Activated T-cell treated with anti-CD3 and anti-CD28 coated beads, Interleukin-2, amount 50 U/mL, for 72 hours (primary cell): ENCODE measurements at places on chromosomes 6 and 20.
A peak's percentile ranks its signal among the peaks of the same experiment; 100 is the strongest.

- no peak for DNase-seq
Measured at GRCh38 chr6:22394691-22395090, 97.9 kb upstream of the PRL start.

DNA sequence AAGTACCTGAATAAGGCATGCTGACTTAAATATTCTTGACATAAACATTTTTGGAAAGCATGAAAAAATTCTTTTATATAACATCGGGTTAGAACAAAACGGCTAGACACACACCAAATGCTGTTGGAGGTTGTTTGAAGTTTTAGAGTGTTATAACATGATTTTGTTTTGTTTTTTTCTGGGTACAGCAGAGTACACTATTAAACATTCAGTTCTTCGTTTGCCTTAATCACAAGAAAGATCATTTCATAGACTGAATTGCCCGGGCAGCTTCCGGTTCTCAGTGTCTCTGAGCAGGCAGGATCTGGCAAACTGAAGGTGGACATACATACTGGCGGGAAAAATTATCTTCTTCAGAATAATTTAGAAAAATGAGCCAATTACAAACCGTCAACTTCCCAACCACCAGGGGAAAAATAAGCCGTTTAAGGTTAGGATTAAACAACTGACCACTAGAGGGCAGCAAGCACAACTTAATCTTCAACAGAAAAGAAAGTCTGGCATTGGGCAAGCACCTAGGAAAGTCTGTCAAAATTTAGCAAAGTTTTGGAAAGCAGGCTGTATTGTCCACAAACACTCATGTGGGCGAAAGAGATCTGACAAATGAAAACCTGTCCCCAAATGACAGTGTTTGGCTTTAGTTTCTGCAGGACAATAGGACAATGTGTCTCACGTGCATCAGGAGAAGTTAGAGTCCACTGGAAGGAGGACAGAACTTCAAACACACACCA is 15.0 kb downstream of the ZNF217 start:
- peak; percentile 72 for DNase-seq

DNA sequence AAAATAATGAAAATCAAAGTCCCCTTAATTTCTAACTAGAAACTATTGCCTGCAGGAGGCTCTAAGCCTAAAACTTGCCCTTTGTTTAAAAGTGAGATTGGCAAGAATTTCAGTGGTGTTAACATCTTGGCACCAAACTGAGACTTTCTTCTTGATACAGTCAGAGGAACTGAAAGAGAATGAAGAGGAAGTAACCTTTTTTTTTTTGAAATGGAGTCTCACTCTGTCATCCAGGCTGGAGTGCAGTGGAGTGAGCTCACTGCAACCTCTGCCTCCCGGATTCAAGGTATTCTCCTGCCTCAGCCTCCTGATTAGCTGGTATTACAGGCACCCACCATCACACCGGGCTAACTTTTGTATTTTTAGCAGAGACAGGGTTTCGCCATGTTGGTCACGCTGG is 3.6 kb downstream of the DOP1A start:
- DNase-seq, result no peak

DNA sequence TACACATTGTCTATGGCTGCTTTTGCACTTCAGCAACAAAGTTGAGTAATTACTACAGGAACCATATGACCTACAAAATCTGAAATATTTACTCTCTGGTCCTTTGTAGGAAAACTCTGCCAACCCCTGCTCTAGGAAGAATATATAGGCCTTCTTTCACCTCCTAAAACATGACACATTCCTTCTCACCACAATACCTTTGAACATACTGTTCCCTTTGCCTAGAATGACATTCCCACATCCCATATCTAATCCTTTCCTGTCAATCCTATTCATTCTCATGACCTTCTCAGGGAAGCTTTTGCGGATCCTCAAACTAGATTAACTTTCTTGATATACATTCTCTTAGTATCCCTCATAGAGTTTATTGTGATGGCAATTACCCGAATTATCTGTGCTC is 18.0 kb upstream of the NCOA6 start:
- DNase-seq, result no peak

DNA sequence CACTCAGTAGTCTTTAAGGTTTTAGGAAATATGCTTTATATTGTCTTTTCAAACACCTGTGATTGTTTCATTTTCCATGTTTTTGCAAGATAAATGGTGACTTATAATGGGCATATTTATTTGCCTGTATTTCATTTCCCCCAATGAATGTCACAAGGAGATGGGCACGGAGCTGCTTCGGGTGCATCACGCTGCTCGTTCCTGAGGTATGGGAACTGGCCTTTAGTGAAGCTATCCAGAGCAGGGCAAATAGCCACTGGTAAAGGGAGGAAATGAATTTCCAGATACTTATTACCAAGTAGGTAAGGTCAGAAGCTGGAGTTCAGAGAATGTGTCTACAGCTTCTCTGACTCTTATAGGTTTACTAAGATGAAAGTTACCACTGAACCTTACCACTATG is 3.7 kb downstream of the POU3F2 start:
- no peak for DNase-seq

DNA sequence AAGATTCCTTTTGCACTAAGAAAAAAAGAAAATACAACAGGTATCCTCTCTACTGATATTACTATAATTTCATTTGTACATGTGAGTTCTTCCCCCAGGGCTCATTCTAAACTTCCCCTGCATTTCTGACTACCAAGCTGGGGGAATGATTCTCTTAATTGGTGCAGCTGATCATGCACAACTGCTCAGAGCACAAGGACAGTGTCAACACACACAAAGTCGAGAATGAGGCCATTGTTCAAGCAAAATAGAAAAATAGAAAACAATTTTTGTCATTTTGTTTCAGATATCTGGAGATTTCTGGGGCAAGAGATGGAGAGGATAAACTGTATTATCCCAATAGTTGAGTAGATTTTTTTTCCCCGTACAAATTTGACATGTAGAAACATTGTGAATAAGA is 236.3 kb downstream of the HAO1 start:
- DNase-seq, result no peak

DNA sequence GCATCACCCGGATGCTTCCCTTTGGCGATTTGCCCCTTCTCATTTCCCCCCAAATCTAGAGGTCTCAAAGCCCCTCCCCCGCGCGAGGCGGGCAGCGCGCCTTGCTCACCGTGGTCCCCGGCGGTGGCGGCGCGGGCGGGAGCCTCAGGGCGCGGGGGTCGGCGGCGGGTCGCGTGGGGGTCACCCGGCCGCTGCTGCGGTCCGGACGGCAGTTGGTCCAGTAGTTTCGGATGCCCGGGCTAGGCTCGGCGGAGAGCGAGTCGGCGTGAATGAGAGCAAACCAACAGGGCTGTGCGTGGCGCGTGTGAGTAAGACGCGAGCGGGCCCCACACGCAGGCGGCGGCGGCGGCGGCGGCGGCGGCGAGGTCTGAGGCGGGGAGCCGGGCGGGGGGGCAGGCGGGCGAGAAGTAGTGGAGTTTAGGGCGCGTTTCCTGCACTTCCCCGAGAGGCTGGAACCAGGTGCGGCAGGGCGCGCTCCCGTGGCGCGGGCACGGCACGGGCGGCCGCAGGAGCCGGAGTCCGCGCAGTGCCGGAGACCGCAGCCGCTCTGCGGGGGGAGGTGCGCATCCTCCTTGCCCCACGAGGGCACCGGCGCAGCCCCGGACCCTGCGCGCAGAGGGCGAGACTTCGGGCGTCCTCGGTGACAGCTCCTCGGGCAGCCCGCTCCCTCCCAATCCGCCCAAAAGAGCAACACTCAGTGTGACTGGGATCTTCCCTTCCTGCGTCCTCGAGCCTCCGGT is 567 bp downstream of the HS3ST5 start:
- no peak for DNase-seq

GRCh38 chr6:21596145-21596948 is 2.8 kb downstream of the SOX4 start:
- peak; percentile 29 for DNase-seq
